ENCODE measurements at places on chromosomes 3 and 15.

- no peak for DNase-seq
Observed at GRCh38 chr15:86399041-86399954, 319.6 kb downstream of the AGBL1 start.

DNA sequence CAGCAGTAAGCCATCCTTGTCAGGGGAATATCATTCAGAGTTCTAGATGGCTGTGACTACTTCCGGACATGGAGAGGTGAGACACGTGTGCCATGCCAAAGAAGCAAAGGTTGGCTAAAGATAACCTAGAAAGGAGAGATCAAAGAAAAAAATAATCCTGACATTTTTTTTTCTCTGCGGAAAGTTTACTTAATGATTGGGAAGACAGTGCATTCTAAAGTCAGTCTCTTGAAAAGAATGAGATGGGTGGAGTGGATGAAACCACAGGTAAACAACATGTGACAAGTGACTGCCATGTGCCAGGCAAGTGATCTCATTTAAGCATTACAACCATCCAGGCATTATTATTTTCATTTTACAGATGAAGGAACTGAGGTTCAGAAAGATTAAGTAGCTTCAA lies 436.6 kb downstream of the SOX2 start:
- DNase-seq, result no peak

- DNase-seq, result no peak
Observed at GRCh38 chr3:97656638-97657037, 107.9 kb upstream of the ARL6 start.

DNA sequence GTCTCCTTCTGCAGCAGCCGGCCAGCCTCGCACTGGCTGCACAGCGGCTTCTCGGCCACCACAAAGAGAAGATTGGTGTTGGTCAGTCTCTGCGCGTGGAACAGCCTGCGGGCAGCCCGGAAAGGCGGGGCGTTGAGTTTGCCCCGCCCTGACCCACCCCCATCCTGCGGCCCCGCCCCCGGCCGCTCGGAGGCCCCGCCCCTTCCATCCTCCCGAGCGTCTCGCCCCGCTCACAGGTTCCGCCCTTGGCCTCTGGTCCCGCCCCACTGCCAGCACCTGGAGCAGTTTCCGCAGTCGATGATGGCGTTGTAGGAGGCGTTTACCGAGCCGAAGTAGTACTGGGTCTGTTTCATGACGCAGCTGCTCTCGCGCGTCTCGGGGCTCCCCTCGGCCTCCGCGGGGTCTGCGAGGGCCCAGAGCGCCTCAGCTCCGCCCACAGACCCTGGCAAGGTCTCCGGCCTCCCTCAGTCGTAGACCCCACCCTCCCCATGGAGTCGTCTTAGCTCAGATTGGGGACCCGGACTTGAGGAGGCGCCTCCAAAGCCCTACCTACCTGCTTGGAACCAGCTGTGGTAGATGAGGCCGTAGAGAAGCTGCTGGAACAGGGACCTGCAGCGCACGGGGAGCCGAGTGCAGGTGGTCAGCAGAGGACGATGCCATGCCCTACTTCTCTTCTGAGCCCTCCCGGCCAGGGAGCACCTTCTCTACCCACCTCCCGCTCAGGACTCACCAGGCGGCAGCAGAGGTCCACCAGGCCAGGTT lies 5.9 kb upstream of the TMEM115 start:
- DNase-seq, result peak; percentile 98

DNA sequence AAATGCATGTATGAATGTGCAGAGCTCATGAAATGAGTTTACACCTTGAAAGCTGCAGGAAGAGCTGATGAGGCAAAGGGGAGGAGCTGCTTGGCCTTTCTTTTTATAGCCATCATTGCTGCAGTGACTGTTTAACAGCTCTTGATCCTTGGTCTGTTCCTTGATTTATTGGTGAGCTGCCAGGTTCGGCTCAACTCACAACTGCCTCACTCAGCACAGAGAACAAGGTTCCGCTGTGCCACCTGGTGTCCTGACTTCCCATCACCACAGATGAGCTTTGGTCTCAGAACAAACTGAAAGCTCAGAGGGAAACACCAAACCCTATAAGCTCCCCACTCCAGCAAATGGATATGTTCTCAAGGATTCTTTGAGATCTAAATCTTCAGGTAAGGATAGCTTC lies 626.1 kb downstream of the MAGI1 start:
- DNase-seq, result no peak

- no peak for DNase-seq
Observed at GRCh38 chr3:23811919-23812318, 6.2 kb downstream of the UBE2E1 start.

DNA sequence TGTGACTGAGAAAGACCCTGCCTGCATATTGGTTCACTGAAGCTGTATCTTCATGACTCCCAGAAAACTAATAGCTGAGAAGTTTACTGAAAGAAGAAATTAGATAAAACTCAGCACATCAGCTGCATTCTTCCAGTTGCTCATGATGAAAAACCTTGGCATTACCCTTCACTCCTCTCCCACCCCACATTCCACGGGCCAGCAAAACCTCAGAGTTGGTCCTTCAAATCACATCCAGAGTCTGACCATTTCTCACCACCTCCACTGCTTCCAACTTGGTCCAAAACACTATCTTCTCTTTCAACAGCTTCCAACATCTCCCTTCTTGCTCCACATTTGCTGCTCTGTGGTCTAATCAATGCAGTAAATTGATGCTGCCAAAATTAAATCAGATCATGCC lies 97.1 kb downstream of the CD47 start:
- DNase-seq, result no peak

GRCh38 chr3:132563420-132564069 lies 33.5 kb upstream of the ACKR4 start:
- no peak for DNase-seq

- DNase-seq, result no peak
Observed at GRCh38 chr3:89923921-89924610, 816.6 kb downstream of the EPHA3 start.

GRCh38 chr15:57442335-57442734 lies 66.0 kb downstream of the CGNL1 start:
- no peak for DNase-seq

Data from spleen (tissue), 13 donors.